ENCODE measurements at places on chromosomes 3 and 15. TPM values are rescaled to one million over a fixed set of nuclear protein-coding genes. Genes with fewer than 3 reads are reported as not detected.

DNA sequence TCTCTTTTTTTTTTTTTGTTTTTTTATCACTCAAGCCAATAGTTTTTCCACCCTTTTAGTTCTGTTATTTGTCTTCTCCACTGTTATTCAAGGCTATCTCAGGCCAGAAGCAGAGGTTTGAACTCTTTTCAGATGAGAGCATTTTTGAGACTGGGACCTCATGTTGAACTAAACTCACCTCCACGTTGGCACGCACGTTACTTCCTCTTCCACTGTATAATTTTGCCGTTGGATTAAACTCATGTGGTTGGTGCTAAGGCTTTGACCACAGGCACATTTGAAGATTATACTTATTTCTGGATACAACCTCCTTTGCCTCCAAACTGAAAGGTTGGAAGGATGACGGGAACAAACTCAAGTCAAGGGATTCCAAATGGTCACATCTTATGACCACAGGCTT lies 501.3 kb upstream of the TPRG1 start:
- H3K36me3 ChIP-seq = no peaks in the 10 kb centered on the region
- no peak for DNase-seq
- H3K4me1 ChIP-seq = peaks cover 5% of the 10 kb centered on the region
- H3K4me3 ChIP-seq = no peak overlapping the region

DNA sequence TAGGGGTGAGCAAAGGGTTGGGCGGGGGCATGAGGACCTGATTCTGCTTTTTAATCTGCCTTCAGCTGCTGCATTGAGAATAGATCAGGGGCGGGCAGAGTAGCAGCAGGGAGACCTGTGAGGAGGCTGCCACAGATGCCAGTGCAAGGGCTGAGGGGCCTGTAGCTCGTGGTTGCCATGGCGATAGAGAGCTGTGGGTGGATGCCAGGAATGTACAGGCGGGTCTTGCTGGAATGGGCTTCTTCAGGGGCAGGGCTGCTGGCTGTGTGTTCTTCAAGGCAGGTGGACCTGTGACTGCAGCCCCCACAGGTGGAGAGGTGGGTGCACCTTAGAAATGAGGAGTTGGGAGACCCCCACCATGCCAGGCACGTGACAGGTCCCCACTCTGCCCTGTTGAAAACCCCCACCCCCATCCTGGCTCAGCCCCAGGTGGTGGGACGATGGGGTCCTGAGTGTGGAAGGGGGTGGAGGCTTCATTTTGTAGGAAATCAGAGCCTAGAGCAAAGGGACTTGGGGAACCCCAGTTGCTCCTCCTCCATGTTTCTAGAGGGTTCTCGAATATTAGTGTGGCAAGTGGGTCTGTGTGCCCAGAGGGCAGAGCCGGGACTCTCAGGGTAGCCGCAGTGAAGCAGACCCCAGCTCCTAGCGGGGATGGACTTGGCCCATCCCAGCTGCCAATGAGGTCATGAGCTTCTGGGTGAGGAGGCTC lies 38.3 kb downstream of the SLC6A6 start:
- H3K27ac ChIP-seq = no peak overlapping the region
- no peak overlapping the region for H3K4me3 ChIP-seq
- H3K27me3 ChIP-seq = no peaks in the 10 kb centered on the region
- peak; percentile 92 for DNase-seq
- no peaks in the 10 kb centered on the region for H3K36me3 ChIP-seq

- DNase-seq = no peak
- H3K27ac ChIP-seq = no peak overlapping the region
- H3K27me3 ChIP-seq = no peaks in the 10 kb centered on the region
- H3K36me3 ChIP-seq = no peaks in the 10 kb centered on the region
- H3K4me3 ChIP-seq = no peak overlapping the region
Observed at GRCh38 chr3:86595696-86596095, 395.3 kb downstream of the VGLL3 start.

DNA sequence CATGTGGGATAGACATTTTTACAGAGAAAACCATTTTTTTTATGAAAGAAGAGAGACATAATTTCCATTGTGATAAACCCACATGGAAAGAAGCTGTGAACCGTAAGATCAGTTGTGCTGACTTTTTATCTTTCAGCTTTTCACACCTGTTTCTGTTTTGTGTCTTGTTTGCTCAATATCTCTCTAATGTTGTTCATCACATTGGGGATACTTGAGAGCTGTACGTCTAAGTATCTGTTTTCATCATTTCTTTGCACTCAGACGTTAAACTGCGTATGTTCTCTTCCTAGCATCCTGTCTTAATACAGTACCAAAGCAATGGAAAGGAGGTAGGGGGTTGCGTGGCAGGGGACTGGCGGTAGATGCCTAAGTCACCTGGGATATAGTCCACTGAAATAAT lies 449.0 kb downstream of the NAALADL2 start:
- no peak overlapping the region for H3K27ac ChIP-seq
- no peaks in the 10 kb centered on the region for H3K27me3 ChIP-seq
- H3K36me3 ChIP-seq = no peaks in the 10 kb centered on the region

DNA sequence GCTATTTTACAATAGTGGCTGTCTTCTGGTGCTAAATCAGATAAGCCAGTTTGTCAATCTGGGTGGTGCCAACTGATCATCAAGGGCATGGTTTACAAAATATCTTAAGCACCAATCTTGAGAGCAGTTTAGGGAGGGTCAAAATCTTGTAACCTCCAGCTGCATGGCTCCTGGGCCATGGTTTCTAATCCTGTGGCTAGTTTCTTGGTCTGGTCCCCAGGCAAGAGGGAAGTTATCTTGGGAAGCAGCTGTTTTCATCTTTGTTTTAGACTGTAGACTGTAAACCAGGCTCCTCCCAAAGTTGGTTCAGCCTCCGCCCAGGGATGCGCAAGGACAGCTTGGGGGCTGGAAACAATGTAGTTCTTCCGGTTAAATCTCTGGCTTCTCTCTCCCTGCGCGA lies 166.8 kb downstream of the IL1RAP start:
- no peak overlapping the region for H3K27ac ChIP-seq
- no peak overlapping the region for H3K4me3 ChIP-seq
- H3K36me3 ChIP-seq = no peaks in the 10 kb centered on the region
- H3K27me3 ChIP-seq = no peaks in the 10 kb centered on the region

- no peaks in the 10 kb centered on the region for H3K27me3 ChIP-seq
- DNase-seq = no peak
- H3K27ac ChIP-seq = no peak overlapping the region
- H3K4me1 ChIP-seq = no peaks in the 10 kb centered on the region
- no peak overlapping the region for H3K4me3 ChIP-seq
- no peaks in the 10 kb centered on the region for H3K36me3 ChIP-seq
Observed at GRCh38 chr3:174335910-174336309, 523.2 kb upstream of the NAALADL2 start.

- no peaks in the 10 kb centered on the region for H3K36me3 ChIP-seq
- H3K27me3 ChIP-seq = no peaks in the 10 kb centered on the region
- DNase-seq = no peak
- no peaks in the 10 kb centered on the region for H3K4me1 ChIP-seq
- H3K27ac ChIP-seq = no peak overlapping the region
Observed at GRCh38 chr3:170321321-170322034, 36.0 kb upstream of the SKIL start.

DNA sequence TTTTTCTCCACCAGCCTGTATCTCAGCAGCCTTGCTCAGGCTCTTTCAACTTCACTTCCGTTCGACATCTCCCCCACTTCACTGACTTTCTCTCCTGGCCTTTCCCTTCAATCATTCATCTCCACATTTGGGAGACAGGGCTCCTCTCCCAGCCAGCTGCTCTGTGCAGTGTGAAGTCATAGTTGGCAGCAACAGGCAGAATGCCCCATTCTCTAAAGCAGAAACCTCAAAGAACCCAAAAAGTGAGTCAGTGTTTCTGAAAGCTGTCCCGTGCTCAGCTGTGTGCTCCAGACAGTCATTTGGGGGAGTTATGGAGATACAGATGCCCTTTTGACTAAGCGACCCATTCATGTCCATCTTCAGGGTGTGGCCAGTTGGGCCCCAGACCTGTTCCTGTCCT lies 54.3 kb downstream of the NTRK3 start:
- no peaks in the 10 kb centered on the region for H3K4me1 ChIP-seq
- no peaks in the 10 kb centered on the region for H3K27me3 ChIP-seq
- no peak overlapping the region for H3K4me3 ChIP-seq
- no peak for DNase-seq

DNA sequence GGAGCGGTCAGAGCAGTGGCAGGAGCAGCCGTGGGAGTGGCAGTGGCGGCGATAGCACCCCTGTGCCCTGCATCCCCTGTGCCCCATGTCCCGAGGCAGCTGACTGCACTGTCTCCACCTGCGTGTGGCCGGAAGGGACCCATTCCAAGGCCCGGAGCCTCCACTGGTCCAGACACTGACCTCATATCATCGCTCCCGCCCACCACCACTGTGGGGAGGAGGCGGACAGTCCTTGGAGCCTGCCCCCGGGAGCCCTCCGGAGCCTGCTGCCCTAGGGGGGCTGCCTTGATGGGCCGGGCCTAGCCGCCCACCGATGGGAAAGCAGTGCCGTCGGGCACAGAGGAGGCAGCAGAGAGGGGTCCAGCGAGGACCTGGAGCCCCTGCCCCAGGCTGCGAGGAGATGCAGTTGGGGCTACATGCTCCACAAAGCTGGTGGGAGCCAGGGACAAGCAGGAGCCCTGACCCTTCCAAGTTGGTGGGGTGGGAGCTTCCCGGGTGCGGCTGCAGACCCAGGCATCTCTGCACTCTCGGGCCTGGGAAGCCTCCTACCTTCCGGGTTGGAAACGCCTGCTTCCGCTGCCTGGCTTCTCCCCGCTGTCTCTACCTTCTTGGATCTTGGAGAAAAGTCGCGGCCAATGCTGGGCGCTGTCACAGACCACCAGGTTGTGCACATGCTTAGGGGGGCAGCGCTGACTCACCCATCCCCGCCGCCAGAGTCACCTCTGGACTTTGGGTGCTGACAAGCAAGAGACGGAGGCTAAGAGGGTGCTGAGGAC lies 283.2 kb upstream of the ROBO1 start:
- H3K27me3 ChIP-seq = no peaks in the 10 kb centered on the region
- no peak overlapping the region for H3K4me3 ChIP-seq
- no peaks in the 10 kb centered on the region for H3K4me1 ChIP-seq
- no peaks in the 10 kb centered on the region for H3K36me3 ChIP-seq
- no peak for DNase-seq

- H3K36me3 ChIP-seq = no peaks in the 10 kb centered on the region
- no peaks in the 10 kb centered on the region for H3K27me3 ChIP-seq
- no peak for DNase-seq
Observed at GRCh38 chr3:121998030-121998580, 23.9 kb downstream of the ILDR1 start.

GRCh38 chr3:178217479-178217878 lies 318.8 kb upstream of the KCNMB2 start:
- H3K4me1 ChIP-seq = no peaks in the 10 kb centered on the region
- H3K27me3 ChIP-seq = no peaks in the 10 kb centered on the region
- H3K27ac ChIP-seq = no peak overlapping the region
- no peaks in the 10 kb centered on the region for H3K36me3 ChIP-seq
- DNase-seq = no peak

- H3K27ac ChIP-seq = no peak overlapping the region
- no peaks in the 10 kb centered on the region for H3K36me3 ChIP-seq
- H3K4me3 ChIP-seq = no peak overlapping the region
- peaks cover 44% of the 10 kb centered on the region for H3K27me3 ChIP-seq
- DNase-seq = no peak
Observed at GRCh38 chr15:95325763-95326404, 1004.6 kb upstream of the NR2F2 start.

DNA sequence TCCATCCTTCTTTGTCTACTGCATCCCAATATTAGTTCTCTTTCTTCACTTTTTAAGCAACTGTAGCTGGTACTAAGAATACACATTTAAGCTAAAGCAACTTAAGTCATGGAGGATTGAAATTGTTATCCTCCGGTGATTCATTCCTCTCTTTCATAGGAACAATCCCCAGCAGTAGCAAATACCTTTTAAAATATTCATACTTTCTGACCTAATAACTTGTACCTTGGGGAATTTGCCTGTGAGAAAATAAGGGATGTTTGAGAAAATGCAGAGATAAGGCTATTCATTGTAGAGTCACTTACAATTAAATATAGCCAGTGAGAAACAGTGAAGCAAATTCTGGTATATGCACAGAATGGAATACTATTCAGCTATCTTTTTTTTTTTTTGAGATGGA lies 66.0 kb downstream of the VPS13C start:
- no peaks in the 10 kb centered on the region for H3K27me3 ChIP-seq
- H3K27ac ChIP-seq = no peak overlapping the region
- no peak overlapping the region for H3K4me3 ChIP-seq
- no peak for DNase-seq
- no peaks in the 10 kb centered on the region for H3K4me1 ChIP-seq
- no peaks in the 10 kb centered on the region for H3K36me3 ChIP-seq

DNA sequence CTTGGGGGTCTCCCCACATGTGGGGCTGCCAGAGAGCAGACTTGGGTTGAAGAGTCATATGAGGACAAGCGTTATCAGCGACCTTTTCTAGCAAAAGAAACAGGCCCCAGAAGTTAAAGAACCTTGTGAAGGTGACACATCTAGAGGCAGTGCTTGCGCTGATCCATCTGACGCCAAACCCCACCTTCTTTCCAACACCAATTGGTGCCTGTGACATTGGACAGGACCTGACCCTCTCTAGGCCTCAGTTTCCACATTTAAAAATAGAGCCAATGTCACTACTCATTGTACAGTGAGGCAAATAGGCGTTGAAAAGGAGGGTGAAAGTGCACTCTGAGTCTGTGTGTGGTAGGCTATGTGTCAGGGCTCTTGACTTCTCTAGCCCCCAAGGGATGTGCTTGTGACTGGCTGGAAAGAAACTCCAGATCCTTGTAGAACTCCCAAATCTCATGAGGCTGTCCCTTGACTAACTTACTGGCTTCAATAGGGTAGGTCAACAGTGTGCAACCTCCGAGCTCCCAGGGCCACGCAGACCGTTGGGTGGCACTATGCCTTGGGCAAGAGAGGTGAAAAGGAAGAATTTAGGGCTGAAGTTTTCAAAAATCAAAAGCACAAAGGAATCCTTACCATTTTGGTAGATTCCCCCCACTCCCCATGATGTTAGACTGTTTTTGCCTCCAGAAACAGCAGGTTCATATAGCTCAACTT lies 666 bp upstream of the FAM219B start:
- H3K27ac ChIP-seq = no peak overlapping the region
- DNase-seq = no peak
- H3K4me3 ChIP-seq = peak overlapping the region; percentile 98
- no peaks in the 10 kb centered on the region for H3K27me3 ChIP-seq
- H3K4me1 ChIP-seq = peaks cover 9% of the 10 kb centered on the region

DNA sequence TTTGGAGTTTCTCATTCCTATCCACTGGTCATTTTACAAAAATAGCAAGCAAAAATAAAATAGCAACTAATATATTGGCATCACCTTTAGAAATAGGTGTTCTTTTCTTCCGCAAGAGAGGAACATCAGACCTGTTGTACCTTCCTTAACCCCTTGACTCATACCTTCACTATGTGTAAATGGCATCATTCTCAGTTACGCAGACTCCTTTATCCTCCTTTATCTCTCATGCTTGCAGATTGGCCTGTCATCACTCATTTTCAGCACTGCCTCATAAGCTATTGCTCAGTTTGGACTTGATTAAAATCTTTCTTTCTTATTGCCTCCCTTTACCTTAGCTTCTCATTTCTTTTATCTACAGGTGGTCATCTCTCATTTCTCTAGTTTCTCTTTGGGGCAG lies 21.4 kb downstream of the ARHGEF26 start:
- H3K4me3 ChIP-seq = no peak overlapping the region
- no peaks in the 10 kb centered on the region for H3K27me3 ChIP-seq
- peaks cover 39% of the 10 kb centered on the region for H3K4me1 ChIP-seq

ITIH1 gene
- not detected for total RNA-seq

CLRN1 gene
- total RNA-seq = not detected

CDC25A gene
- total RNA-seq = 51.8 TPM

STRA6 gene
- 3.1 TPM for total RNA-seq
